CD4-positive, alpha-beta T cell treated with Interleukin-2 at 100 ng/mL for 4 hours (primary cell): ENCODE measurements at places on chromosomes 1 and 21.

DNA sequence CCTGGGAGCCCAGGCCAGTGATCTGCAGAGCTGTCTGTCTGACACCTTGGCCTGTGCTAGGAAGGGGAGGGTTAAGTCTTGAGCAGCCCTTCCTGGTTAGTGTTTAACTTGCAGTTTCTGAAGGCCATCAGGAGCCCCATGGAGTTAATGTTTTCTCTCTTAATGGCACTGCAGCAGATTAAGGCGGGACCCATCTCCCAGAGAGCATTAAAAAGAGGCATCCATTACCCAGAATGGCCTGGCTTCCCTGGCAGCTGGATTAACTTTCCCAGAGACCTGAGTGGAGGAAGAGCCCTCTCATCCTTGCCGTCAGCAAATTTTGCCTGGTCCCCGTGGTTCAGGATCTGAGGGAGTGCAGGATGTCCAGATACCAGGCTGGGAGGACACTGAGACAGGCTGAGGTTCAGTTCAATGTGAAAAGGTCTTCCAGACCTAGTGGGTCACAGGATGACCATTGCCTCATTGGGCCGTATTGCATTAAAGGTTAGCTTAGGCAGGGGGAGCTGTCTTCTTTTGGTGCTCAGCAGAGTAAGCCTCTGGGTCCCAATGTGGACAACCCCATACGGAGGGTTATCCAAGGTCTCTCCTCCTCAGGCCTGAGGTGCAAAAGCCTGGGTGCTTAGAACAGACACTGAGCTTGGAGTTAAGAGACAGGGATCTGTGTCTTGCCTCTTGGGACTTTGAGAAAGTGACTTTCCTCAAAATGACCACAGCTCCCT is 522.6 kb downstream of the PTPRU start:
- no peak for DNase-seq

- no peak for DNase-seq
Observed at GRCh38 chr1:154402409-154402921, 2.7 kb upstream of the IL6R start.

GRCh38 chr1:208837242-208837641 is 593.1 kb upstream of the PLXNA2 start:
- no peak for DNase-seq

DNA sequence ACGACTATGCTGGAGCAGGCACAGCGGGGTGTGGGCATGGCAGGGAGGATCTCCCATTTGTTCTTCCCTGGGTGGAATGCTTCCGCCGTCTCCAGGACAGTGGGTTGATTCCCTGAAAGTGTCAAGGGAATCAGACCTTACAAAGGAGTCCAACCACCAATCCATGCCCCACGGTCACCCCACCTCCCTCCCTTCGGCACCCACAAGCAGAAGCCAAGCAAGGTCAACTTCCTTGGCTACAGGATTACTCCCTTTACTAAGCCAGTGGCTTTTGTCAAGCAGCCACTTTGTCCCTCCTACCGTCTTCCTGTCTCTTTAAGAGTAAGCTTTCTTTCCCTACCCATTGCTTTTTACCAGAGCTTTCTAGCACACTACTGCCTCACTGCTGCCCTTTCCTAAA is 15.9 kb upstream of the NUAK2 start:
- no peak for DNase-seq

GRCh38 chr21:37821092-37821491 is 95.2 kb downstream of the KCNJ6 start:
- DNase-seq: no peak

- DNase-seq: no peak
Observed at GRCh38 chr1:222994511-222995235, 148.4 kb downstream of the TLR5 start.

DNA sequence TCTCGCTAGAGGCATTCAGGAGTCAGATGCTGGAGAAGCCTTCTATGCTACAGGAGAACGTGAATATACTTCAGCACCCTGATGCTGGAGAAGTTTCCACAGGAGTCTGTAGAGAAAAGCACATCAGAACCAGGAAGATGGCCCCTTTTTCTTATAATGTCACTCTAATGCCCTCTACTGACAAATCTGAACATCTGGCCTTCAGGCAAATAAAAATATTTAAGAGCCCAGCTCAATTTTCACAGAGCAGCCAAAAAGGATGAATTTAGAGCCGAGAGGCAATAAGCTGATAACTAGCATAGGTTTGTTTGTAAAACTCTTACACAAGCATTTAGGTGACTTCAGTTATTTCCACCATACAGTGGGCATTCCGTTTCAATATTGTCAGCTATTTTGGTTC is 3.8 kb upstream of the RRP15 start:
- DNase-seq: no peak
